GM12891 (cell line): ENCODE measurements at places on chromosomes 12 and 14.

DNA sequence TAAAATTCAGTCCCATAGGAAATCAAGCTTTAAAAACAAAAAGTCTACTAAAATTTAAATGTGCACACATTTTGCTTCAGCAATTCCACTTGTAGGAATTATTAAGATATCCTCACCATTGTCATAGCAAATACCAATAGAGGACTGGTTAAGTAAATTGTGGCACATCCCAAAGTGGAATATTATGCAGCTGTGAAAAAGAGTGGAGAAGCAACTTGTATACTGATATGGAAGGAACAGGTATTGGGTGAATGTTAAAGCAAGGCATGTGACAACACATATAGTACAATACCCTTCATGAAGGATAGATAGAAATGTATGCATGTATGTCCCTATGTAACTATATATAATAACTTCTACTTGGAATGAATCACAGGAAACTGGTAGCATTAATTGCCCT lies 11.9 kb downstream of the KRT8 start:
- DNase-seq, result no peak

GRCh38 chr14:99240627-99241324 lies 31.2 kb downstream of the BCL11B start:
- no peak for DNase-seq

GRCh38 chr12:85322715-85323114 lies 42.7 kb downstream of the ALX1 start:
- DNase-seq, result no peak

- DNase-seq, result no peak
These were observed 41.5 kb downstream of the TEAD4 start for GRCh38 chr12:3000548-3001275.

- no peak for DNase-seq
These were observed 42.3 kb upstream of the KCNA1 start for GRCh38 chr12:4867384-4867783.

DNA sequence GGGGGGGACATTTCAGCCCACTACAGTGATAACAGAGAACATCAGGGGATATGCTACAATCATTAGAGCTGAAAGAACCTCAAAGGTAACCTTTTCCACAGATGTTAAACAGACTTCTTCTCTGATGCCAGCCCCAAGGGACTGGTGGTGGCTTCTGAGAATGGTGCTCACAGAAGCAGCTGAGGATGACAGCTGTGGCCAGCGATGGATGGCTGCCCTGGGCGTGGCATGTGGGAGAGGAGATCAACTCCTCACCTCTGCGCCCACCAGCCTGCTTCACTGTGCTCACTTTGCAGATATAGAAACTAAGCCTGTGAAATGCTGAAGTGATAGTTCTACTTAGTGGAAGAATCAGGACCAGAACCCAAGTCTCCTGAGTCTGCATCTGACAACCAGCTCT lies 33.0 kb downstream of the FOXN3 start:
- DNase-seq, result peak; percentile 28

DNA sequence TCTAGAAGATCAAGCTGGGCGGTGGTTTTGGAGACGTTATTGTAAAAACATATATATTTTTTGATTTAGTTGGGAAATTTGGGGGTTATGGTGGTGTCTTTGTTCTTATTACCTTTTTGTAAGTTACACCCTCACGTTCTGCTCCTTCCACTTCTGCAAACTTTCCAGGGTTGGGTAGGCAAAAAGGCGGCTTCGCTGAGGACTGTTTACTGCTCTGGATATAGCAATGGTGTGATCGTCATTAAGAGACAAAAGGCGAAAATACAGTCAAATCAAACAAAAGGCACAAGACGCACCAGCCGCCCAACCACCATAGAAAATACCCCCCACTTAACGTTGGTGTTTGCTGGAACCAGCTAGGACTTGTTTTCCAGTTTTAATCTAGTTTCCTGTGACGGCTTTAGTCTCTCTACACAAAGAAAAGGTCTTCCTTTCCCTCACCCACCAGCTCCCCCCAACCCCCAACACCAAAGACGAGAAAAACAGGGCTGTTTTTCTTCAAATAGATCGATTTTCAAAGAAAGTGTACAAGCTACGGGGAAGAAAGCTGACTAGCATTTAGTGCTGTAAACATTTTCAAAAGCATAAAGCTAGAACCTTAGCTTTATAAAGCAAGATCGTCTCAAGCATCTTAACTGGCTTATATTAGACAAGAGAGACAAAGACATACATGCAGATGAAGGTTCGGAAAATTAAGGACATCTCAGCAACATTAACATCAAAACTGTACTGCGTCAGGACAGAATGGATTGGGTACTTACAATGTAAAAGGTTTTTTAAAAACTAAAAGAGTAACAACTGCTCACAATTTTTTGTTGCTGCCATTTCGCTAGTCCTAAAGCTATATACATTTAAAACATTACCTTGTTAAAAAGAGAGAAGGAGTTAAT lies 2.0 kb upstream of the SETD1B start:
- DNase-seq, result no peak

DNA sequence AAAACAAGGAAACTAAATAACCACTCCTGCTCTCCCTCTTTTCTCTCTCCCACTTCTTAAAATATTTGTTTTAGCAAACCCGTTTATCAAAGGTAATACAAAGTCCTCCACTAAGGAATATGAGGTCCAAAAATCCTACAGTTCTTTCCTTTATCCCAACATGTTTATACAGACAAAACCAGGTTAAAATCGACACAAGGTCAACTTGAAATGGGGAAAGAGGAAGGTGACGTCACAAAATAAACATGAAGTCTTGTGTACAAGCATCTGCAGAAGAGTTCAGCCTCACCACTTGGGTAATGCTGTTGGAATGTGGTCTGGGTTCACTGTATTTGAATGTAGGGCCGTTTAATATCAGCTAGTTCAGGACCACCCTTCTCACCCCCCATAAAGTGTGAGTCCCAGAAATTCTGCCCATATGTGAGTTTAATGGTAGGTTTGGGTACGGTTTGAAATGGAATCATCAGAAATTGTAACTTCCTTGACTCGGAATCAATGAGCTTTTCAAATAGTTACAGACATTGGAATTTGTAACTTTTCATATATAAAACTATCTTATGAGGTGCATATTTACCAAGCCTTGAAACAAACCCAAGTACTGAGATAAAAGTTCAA lies 120.0 kb upstream of the SLC38A2 start:
- DNase-seq, result no peak

DNA sequence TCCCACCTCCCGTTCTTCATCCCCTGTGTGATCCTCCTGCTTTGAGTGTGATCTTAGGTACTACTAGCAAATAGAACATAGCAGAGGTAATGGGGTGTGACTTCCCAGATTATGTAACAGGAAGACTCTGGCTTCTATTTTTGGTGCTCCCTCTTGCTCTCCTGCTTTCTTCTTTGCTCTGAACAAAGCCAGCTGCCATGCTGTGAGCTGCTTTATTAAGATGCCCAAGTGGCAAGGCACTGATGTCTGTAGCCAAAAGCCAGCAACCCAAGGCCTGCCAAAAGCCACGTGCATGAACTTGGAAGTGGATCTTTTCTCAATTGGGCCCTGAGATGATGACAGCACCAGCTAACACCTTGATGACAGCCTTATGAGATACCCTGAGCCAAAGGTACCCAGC lies 5.8 kb upstream of the MFAP5 start:
- DNase-seq, result no peak

GRCh38 chr12:76820888-76821482 lies 57.1 kb downstream of the ZDHHC17 start:
- no peak for DNase-seq
